ENCODE measurements at places on chromosomes 1 and 21. TPM values are rescaled to one million over a fixed set of nuclear protein-coding genes. Genes with fewer than 3 reads are reported as not detected.

Gene OVAAL
- total RNA-seq, result not detected

Gene OR6K3
- total RNA-seq, result not detected

Gene S100A7A
- not detected for total RNA-seq

Gene GSTM5
- 0.43 TPM for total RNA-seq

Gene IGSF9
- not detected for total RNA-seq

Gene AMY2B
- total RNA-seq, result 1.9 TPM

Gene MAN1C1
- total RNA-seq, result 0.14 TPM

Gene LAPTM5
- total RNA-seq, result not detected

Gene FMO5
- total RNA-seq, result 0.44 TPM

Gene OR2L5
- total RNA-seq, result not detected

Gene TRIM62
- 6.3 TPM for total RNA-seq

Gene CLCA2
- 0.44 TPM for total RNA-seq

Gene ELAPOR1
- total RNA-seq, result 0.22 TPM

Gene OR10J5
- not detected for total RNA-seq

Gene GPR25
- not detected for total RNA-seq

Gene FCRLA
- 0.22 TPM for total RNA-seq

Gene SPRR1B
- not detected for total RNA-seq

Gene MMP23B
- 12.9 TPM for total RNA-seq

Gene MTARC2
- total RNA-seq, result 6.8 TPM

Gene C2CD2
- total RNA-seq, result 40.8 TPM

Gene SPATA45
- total RNA-seq, result not detected

Gene LAMC2
- total RNA-seq, result 1.5 TPM

Gene ASPM
- 58.0 TPM for total RNA-seq

Gene BTF3L4
- total RNA-seq, result 57.3 TPM

Gene CDCA8
- 34.8 TPM for total RNA-seq

Gene CR2
- total RNA-seq, result not detected

Gene FCAMR
- not detected for total RNA-seq

Gene KRTAP19-1
- not detected for total RNA-seq

Gene KRTAP13-2
- total RNA-seq, result not detected

Measured in placental pericyte (primary cell).